ENCODE measurements at places on chromosomes 5 and 9. TPM values are rescaled to one million over a fixed set of nuclear protein-coding genes. Genes with fewer than 3 reads are reported as not detected.
A peak's percentile ranks its signal among the peaks of the same experiment; 100 is the strongest.

GRCh38 chr5:95615164-95615467 lies 4.8 kb upstream of the GPR150 start:
- peaks cover 17% of the 10 kb centered on the region for H3K36me3 ChIP-seq
- peaks cover 38% of the 10 kb centered on the region for H3K27me3 ChIP-seq
- DNase-seq: no peak
- H3K4me3 ChIP-seq: no peak overlapping the region
- H3K4me1 ChIP-seq: peaks cover 13% of the 10 kb centered on the region

GRCh38 chr9:89604729-89605464 lies at the start of gene GADD45G:
Gene GADD45G, plus strand, starts transcription at chr9:89605012. Its CDS starts 110 bp downstream, at chr9:89605122.
- peak within 1 kb of the TSS; percentile 81 for H3K4me3 ChIP-seq
- H3K4me1 ChIP-seq: peaks cover 23% of the 10 kb centered on the region
- peak; percentile 94 for DNase-seq
- H3K27me3 ChIP-seq: peaks cover 31% of the 10 kb centered on the region
- peak within 1 kb of the TSS; percentile 95 for H3K27ac ChIP-seq
- H3K36me3 ChIP-seq: 0 out of 2 replicates have a peak, but pooled peaks cover 6% of the 10 kb centered on the region

GRCh38 chr9:128043467-128043868 lies 23.7 kb downstream of the NAIF1 start:
- H3K36me3 ChIP-seq: no peaks in the 10 kb centered on the region
- no peak overlapping the region for H3K4me3 ChIP-seq
- peaks cover 2% of the 10 kb centered on the region for H3K27me3 ChIP-seq
- no peak overlapping the region for H3K27ac ChIP-seq
- peaks cover 6% of the 10 kb centered on the region for H3K4me1 ChIP-seq

DNA sequence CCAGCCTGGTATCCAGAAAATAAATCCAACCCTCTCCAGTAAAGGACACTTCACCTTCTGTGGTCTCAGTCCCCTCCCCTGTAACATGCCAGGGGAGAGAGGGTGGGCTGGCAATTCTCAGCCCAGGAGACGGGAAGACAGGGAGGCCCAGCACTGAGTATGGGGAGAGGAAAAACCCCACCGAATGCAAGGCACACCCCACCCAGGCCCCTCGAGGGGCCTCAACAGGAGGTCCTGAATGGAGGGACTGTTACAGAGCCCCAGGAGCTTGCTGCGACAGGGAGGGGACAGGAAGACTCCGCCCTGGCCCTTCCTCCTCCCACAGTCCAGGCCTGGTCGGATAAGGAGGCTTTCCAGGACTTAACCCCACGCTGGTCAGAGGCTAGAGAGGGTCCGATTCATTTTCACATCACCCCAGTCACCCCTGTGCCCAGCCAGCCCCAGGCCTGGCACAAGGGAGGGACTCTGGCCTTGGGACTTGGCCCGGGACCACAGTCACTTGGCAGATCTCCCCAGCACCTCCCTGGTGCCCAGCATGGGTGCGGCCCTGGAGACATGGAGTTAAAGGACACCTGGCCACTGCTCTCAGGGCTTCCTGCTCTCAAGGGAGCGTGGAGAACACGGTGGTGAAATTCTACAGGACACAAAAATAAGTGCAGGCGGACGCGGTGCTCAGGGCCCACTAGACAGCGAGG lies 44.9 kb upstream of the STXBP1 start:
- H3K27ac ChIP-seq: peak overlapping the region; percentile 74
- peak overlapping the region; percentile 70 for H3K4me3 ChIP-seq
- H3K36me3 ChIP-seq: no peaks in the 10 kb centered on the region
- H3K27me3 ChIP-seq: peaks cover 10% of the 10 kb centered on the region

GRCh38 chr5:167546270-167546669 lies 745.2 kb upstream of the WWC1 start:
- H3K27ac ChIP-seq: no peak overlapping the region
- H3K27me3 ChIP-seq: no peaks in the 10 kb centered on the region
- H3K4me1 ChIP-seq: peaks cover 44% of the 10 kb centered on the region
- no peak overlapping the region for H3K4me3 ChIP-seq
- no peaks in the 10 kb centered on the region for H3K36me3 ChIP-seq
- no peak for DNase-seq

Gene BTNL8
- total RNA-seq: 0.96 TPM

All from WTC11 (cell line).